ENCODE measurements at places on chromosomes 13 and 19.

DNA sequence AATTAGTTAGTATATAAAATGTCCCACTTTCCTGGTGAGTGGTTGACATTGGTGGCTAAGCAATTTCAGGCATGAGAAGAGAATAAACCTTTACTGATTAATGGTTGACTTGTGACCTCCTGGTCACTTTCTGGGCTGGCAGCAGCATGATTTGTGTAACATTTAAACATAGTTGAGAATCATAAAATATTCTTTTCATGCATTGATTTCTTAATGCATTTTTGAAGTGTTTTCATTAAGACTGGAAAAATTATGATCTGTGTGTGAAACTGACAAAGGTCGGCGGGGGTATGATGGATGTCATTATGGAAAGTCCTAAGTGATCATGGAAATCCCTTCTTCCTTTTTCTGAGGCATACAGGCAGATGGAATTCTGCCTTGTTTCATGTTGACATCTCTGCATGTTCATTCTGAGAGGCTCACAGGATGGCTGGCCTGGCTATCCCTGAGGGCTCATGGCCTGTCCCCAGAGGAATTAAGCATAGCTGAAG, 98.7 kb upstream of the RNF113B start:
- peak; percentile 82 for DNase-seq

DNA sequence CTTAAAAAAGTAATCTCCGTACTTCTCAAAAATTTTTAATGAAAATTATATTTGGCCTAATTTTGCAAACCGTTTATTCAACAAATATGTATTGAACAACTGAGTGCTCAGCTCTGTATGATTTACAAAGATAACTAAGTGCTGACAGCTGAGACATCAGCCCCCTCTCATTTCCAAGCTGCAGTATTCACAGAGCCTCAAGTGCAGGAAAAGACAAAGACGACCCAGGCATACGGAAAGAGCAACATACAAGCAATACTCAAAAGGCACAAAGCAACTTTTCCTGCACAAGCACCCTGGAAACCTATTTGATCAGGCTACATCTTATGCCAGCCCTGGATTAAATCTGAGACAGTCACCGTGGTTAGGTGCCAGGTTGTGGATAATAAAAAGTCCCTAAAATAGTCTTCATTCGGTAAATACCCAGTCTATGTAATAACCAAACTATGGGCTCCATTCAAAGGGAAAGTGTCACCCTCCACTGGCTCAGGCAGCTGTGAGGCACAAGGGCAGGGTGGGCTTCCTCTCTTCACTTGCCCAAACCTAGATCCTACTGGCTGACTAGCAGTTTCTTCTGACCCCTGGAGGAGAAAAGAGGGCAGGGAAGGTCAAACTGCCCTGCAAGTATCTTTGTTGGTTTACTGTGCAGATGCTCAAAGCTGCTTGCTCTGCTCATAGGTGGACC, 65.5 kb downstream of the TBC1D4 start:
- no peak for DNase-seq

GRCh38 chr13:40221460-40222201, 444.8 kb downstream of the FOXO1 start:
- no peak for DNase-seq

- DNase-seq: peak; percentile 79
Observed at GRCh38 chr19:17766543-17767131, 15.4 kb downstream of the FCHO1 start.

- no peak for DNase-seq
Observed at GRCh38 chr19:44719262-44719701, 20.3 kb downstream of the CEACAM16 start.

DNA sequence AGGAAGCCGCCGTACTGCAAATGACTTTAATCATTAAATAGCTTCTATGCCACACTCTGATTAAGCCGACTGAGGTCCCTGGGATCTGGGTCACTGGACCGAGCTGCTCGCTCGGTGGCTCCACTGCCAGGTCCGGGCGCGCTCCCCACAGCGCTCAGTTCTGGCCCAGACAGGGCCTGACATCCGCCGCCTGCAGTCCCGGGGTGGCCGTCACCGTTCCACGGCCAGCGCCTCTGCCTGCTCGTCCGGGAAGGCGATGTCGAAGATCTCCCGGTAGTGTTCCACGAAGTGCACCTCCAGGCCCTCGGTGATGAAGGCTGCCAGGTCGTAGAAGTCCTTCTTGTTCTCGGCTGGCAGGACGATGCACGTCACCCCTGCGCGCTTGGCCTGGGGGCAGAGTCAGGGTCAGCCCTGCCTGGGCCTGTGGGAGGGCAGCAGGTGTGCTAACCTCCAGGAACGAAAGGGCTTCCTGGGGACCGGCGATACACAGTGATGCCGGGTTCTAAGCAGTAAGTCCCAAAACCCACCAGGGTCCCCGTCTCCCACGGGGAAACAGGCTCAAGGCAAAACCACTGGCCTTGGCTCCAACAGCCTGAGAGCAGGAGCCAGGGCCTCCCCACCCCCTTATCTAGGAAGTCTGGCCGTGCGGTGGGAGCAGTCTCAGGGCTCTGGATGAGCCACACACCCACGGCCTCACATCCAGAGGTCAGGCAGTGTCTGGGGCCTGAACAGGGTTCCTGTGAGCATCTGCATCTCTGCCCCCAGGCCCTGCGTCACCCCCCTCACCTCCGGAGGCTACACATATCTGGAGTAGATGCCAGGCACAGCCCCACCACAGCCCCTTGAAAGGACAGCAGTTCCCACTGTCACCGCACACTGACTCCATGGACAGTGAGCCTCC, 2.0 kb downstream of the RPL36 start:
- DNase-seq: no peak

DNA sequence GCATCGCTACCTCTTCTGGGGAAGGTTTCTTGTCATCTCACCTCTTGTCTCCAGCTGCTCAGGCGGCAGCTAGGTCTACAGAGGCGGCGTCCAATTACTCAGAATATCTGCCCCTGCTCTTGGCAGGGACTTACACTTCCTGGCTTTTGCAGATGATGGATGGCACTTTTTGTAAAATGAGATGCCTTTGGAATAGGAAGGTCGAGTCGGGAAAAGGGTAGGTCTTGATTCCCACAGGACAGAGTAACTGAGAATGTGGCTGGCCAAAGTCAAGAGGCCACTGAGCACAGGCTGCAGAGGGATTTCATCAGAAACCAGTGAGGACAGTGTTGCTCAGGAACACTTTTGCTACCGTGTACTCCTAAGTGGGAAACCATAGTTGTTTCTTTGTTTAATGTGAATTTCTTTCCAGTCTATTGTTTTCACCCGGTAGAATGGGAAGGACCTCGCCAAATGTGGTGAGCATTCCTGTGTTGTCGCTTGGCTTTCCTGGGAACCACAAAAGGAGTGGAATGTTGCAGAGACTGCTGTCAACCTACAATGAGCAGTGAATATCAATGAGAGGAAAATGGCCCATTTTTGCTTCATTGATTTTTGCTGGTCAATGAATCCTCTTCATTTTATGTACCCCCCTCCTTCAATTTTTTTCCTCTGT, 383.7 kb downstream of the HS6ST3 start:
- peak; percentile 37 for DNase-seq

All from eye (tissue), 1 donor.